WTC11 (cell line): ENCODE measurements at places on chromosomes 11 and 22.
A peak's percentile ranks its signal among the peaks of the same experiment; 100 is the strongest.

DNA sequence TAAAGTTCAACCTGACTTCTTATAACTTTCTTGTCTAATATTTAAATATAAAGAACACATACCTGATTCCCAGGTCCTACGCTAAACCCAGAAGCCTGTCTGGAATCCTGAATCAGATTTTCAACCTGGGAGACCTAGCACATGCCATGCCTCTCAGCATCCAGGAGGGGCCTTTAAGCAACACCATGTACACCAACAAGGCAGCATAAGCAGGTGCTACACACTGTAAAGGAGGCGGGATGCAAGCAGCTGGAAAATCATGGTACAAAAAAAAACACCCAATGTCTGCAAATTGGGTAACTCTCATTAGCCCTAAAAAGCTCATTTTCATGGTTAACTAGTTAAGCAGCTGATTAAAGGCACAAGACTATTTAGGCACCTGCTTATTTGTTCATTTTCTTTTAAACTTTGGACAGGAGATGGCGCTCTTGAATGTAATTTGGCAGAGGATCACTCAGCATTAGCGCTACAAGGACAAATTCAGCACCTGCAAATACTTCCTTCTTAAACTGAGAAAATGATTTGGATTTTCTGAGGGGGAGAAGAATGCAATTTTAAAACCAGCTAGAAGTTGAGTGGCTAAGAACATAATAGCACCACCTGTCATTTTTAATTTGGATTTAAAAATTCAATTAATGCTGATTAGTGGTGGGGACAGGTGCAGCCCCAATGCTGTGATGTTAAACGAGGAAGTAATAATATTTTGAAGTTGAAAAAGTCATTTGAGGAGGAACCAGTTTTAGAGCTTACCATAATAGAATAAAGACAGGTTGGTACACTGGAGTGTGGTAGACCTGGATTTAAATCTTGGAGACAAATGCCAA lies 104.0 kb downstream of the FAR1 start:
- no peak for DNase-seq

- no peak for DNase-seq
These were observed 42.1 kb downstream of the KDM2A start for GRCh38 chr11:67160872-67161783.

DNA sequence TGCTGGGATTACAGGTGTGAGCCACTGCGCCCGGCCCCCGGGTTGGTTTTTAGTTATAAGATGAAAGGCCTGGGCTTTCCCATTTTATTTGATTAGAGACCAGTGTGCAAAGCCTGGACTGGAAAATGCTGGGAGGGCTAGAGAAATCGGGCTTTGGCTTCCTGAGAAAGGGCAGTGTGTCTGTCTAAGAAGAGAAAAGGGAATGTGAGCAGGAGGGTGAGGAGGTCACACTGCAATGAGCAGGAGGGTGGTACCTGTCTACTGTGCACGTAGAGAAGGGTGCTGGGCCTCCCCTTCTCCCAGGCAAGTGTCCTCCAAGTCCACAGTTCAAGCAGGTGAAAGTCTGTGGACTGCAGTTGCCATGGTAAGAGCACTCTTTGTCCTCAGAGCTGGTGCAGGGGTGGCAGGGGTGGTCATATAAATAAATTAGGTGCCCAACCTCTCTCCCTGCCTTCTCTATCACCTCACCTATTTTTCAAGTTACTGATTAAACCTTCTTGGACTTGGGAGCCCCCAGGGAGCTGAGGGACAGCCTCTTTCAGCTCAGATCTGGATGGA lies 30.8 kb downstream of the SLC5A1 start:
- no peak for DNase-seq

- DNase-seq: no peak
These were observed 36.7 kb downstream of the SPATA19 start for GRCh38 chr11:133808393-133809140.

DNA sequence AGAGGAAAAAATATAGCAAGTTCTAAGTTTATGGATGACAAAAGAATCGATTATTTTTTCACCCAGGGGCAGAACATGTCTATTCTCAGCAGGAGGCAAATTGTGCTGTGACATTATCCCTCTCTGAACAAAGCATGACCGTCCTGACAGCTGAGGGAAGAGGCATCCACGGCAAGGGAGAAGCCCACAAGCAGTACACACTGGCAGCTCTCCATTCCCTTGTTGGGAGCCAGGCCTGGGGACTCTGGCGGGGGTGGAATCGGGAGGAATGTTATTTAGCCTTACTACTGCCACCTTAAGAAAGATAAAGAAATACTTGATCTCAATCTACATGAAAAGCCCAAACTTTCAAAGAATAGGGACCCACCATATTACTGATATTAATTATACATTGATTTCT lies 3.4 kb downstream of the KIRREL3 start:
- DNase-seq: no peak

DNA sequence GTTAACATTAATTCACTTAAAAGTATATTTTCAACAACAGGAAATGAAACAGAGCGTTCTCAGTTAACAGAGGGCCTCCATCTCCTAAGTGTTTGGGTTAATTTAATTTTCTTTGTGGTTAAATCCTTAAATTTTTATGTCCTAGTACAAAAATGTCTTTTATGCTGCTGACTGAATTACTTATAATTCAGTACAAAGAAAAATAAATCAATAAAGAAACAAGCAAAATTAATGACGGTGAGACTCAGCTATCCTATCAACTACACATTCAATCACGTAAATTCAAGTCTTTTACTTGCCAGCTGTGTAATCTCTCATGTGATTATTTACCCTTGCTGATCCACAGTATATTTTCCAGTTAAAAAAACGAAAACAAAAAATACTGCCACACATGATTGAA lies 81.4 kb downstream of the BBOX1 start:
- no peak for DNase-seq

DNA sequence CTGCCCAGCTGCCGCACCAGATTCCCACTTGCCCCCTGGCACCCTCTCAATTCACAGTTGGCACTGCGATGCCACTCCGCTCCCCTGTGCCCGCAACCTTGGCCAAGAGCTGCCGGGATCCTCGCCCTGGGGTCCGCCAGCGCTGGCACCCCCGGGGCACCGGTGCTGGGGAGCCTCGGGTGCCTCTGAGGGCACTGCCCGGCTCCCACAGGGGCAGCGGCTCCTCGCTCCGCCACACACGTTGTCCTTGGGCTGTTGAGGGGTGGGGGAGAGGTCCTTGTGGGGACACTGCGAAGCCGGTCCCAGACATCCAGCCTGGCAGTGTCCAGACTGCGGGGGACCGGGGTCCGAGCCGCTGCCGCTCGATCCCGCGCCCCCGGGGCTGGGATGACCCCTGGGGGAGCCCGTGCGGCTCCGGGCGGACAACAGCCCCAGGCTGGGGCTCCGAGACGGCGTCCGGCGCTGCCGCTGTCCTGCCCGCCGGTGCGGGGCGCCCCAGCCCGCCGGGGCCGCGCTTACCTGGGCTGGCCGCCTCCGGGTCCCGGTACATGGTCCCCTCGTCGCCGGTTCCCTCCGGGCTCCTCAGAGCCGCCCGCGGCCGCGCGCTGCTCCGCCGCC lies 496 bp downstream of the SYT7 start:
- peak; percentile 36 for DNase-seq

DNA sequence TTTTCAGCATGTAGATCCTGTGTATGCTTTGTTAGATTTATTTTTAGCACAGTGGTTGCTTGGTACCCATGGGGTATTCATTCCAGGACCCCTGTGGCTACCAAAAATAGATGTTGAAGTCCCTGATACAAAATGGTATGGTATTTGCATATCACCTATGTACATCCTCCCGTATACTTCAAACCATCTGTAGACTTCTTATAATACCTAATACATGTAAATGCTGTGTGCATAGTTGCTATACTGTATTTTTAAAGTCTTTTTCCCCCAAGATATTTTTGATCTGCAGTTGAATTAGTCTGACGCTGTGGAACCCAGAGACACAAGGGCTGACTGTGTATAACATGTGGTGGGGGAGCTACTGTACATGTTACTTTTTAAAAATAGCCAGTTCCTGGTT lies 101.1 kb downstream of the ATXN10 start:
- DNase-seq: no peak

GRCh38 chr11:89477175-89477574 lies 14.0 kb downstream of the NOX4 start:
- DNase-seq: peak; percentile 63

- DNase-seq: no peak
These were observed 31.1 kb downstream of the TSPAN4 start for GRCh38 chr11:873706-874105.
